ENCODE measurements at places on chromosomes 13 and 19. TPM values are rescaled to one million over a fixed set of nuclear protein-coding genes. Genes with fewer than 3 reads are reported as not detected.

Gene ZNF442
- total RNA-seq: 3.8 TPM

Gene LTBP4
- 157 TPM for total RNA-seq

Gene TUBB4A
- total RNA-seq: 4.7 TPM

Gene KIR3DL2
- not detected for total RNA-seq

- H3K27me3 ChIP-seq: no peaks in the 10 kb centered on the region
- no peak overlapping the region for H3K27ac ChIP-seq
- H3K4me3 ChIP-seq: no peak overlapping the region
- H3K36me3 ChIP-seq: no peaks in the 10 kb centered on the region
- H3K4me1 ChIP-seq: no peaks in the 10 kb centered on the region
These were observed 139.1 kb downstream of the ZNF675 start for GRCh38 chr19:23547816-23548430.

DNA sequence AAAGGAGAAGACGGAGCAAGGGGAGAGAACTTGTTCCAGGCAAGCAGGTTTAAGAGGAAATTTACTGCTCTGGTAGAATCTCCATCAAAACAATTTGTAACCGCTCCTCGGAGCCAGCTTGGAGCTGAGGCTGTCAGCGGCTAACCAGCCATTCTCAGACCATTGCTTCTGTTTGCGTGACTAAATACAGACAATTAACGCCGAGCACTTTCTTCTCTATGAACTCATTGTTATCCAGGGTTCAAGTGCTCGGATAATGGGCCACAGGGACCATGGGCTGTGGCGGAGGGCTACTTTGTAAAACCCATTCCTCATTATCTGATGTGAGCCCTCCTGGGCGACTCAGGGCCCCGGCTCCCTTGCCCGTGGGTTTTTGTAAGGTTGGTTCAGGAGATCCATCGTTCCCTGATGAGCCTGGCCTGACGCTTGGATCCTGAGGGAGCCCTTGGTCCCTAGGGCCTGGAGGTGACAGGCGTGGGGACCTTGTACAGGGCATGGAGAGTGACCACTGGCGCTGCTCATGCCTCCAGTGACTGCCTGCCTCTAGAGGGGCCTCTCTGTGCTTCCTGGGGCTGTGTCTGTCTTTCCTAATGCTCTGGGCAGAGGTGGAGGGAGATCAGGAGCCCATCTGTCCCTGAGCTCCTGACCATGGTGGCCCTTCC is 61.5 kb upstream of the ZNF536 start:
- DNase-seq: no peak
- H3K36me3 ChIP-seq: no peaks in the 10 kb centered on the region
- H3K27ac ChIP-seq: no peak overlapping the region

DNA sequence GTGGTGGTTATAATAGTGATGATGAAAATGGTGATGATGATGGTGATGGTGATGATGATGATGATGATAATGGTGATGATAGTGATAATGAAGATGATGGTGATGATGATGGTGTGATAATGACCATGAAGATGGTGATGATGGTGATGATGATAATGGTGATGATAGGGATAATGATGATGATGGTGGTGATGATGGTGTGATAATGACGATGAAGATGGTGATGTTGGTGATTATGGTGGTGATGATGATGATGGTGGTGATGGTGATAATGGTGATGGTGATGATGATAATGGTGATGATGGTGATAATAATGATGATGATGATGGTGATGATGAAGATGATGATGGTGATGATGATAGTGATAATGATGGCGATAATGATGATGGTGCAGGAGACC is 1.6 kb downstream of the ADGRE1 start:
- no peak for DNase-seq
- no peaks in the 10 kb centered on the region for H3K36me3 ChIP-seq
- peaks cover 69% of the 10 kb centered on the region for H3K4me1 ChIP-seq
- no peak overlapping the region for H3K27ac ChIP-seq
- no peak overlapping the region for H3K4me3 ChIP-seq

DNA sequence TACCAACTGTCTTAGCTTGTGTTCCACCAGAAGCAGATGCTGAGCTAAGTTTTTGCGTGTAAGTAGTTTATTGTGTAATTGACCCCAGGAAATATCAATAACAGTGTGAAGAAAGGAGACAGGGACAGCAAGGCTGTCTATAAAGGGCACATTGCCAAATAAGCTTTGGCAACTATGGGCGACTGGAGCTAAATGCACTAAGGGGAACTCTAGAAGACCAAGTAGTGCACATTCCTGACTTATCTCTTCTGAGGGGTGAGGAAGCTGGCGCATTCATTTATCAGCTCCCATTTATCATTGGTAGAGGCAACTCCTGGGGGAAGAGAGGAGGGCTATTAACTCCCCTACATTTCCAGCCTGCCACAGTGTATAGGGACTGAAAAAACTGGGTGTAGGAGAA is 135.0 kb downstream of the DLEU7 start:
- H3K36me3 ChIP-seq: no peaks in the 10 kb centered on the region
- DNase-seq: no peak
- no peak overlapping the region for H3K27ac ChIP-seq
- peaks cover 6% of the 10 kb centered on the region for H3K4me1 ChIP-seq
- no peaks in the 10 kb centered on the region for H3K27me3 ChIP-seq
- H3K4me3 ChIP-seq: no peak overlapping the region

- DNase-seq: no peak
- no peak overlapping the region for H3K27ac ChIP-seq
- H3K4me3 ChIP-seq: no peak overlapping the region
- peaks cover 34% of the 10 kb centered on the region for H3K36me3 ChIP-seq
These were observed 4.3 kb upstream of the ADM5 start for GRCh38 chr19:49684983-49685553.

GRCh38 chr13:101218484-101218883 is 197.8 kb downstream of the NALCN start:
- H3K4me1 ChIP-seq: no peaks in the 10 kb centered on the region
- no peaks in the 10 kb centered on the region for H3K27me3 ChIP-seq
- H3K27ac ChIP-seq: no peak overlapping the region
- no peak overlapping the region for H3K4me3 ChIP-seq

DNA sequence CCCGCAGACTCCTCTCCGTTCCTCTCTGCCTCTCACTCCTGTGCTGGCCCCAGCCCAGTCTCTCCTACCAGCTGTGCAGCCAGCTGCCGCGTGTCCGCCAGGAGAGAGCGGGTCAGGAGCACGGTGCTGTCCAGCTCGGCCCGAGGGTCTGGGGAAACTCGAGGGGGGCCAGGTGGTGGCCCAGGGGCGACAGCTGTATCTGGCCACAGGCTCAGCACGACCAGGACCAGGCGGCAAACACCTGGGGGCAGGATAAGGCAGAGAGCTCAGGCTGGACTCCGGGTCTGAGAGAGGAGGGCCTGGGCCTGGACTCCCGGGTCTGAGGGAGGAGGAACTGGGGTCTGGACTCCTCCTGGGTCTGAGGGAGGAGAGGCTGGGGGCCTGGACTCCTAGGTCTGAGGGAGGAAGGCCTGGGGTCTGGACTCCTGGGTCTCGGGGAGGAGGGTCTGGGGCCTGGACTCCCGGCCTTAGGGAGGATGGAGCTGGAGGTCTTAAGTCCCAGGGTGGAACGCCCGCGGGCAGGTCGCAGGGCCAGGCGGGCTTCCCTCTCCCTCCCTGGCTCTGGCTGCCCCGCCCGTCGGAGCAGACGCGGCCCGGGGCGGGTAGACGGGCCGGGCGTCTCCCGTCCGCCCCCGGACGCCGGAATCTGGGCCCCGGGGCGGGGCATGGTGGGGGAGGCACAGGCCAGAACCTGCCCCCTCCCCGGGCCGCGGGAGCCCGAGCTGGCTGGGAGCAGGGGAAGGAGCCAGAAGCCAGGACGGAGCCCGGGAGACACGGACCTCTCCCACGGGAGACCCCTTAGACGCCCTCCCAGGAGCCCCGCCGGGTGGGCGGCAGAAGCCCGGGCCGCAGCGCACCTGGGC is 1.3 kb downstream of the IL11 start:
- peaks cover 7% of the 10 kb centered on the region for H3K4me1 ChIP-seq
- no peak overlapping the region for H3K27ac ChIP-seq
- no peak for DNase-seq
- H3K36me3 ChIP-seq: no peaks in the 10 kb centered on the region

DNA sequence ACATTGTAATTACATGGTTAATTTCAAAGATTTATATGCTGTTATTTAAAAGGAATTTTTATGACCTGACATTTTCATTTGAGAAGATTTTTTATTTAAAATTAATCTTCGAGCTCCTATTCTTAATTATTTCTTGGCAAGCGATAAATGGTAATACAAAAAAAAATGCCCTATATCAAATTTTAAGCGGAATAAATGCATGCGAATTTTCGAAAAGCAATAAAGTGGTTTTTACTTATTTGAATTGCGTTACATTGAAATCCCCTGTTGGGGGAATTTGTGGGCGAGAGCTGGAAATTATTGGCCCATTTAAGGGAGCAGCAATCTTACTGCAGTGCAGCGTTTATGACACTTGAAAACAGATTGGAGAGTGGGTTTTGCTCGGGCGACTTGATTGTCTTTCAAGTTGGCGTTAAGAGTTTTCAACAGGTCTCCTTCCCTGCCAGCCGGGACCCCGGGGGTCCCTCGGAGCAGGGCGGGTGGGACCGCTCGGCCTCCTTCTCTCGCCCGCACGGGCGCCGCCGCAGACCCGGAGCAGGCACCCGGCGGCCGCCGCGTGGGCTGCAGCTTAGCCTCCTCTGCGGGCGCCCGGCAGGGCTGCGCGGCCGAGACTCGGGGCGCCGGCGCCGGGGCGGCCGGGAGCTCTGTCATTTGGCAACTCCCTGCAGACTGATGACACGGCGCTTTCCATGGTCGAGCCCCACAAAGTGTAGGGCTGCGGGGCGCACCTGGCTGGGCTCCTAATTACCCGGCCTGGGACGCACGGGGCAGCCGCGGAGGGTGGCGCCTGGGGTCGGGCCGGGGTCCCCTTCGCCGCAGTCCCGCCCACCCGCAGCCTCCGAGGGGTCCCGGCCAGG is 255.1 kb upstream of the SOX21 start:
- peaks cover 22% of the 10 kb centered on the region for H3K27me3 ChIP-seq
- DNase-seq: no peak
- no peak overlapping the region for H3K4me3 ChIP-seq
- no peaks in the 10 kb centered on the region for H3K4me1 ChIP-seq
- no peaks in the 10 kb centered on the region for H3K36me3 ChIP-seq

DNA sequence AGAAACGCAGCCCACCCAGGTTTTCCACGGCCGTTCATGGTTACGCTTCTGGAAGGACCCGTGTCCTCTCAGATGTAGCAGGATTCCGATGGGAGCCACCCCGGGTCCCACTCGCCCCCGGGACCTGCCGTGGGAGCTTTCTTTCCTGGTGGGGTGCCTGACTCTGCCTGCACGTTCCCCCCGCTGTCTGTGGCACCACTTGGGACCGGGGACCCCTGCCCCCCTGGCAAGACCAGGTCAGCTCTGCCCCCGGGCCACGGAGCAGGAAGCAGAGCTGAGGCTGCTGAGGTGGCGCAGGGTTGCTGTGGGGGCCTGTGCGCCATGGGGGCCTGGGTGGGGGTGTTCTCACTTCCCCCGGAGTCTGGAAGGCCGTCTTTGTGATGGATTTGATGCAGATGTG is 12.1 kb downstream of the CSNK1G2 start:
- H3K4me1 ChIP-seq: peaks cover 10% of the 10 kb centered on the region
- no peak for DNase-seq
- no peak overlapping the region for H3K27ac ChIP-seq
- H3K36me3 ChIP-seq: peaks cover 14% of the 10 kb centered on the region
- H3K4me3 ChIP-seq: no peak overlapping the region

- no peaks in the 10 kb centered on the region for H3K36me3 ChIP-seq
- no peaks in the 10 kb centered on the region for H3K4me1 ChIP-seq
- no peak for DNase-seq
These were observed 22.1 kb upstream of the F7 start for GRCh38 chr13:113083402-113084061.

- DNase-seq: no peak
- no peak overlapping the region for H3K27ac ChIP-seq
- peaks cover 25% of the 10 kb centered on the region for H3K4me1 ChIP-seq
- no peaks in the 10 kb centered on the region for H3K36me3 ChIP-seq
- no peaks in the 10 kb centered on the region for H3K27me3 ChIP-seq
- H3K4me3 ChIP-seq: no peak overlapping the region
These were observed 2.2 kb downstream of the ZSCAN22 start for GRCh38 chr19:58328999-58329398.

GRCh38 chr13:110418944-110419343 is 111.9 kb downstream of the COL4A2 start:
- H3K27me3 ChIP-seq: peaks cover 20% of the 10 kb centered on the region
- no peaks in the 10 kb centered on the region for H3K36me3 ChIP-seq
- DNase-seq: no peak
- H3K27ac ChIP-seq: no peak overlapping the region

DNA sequence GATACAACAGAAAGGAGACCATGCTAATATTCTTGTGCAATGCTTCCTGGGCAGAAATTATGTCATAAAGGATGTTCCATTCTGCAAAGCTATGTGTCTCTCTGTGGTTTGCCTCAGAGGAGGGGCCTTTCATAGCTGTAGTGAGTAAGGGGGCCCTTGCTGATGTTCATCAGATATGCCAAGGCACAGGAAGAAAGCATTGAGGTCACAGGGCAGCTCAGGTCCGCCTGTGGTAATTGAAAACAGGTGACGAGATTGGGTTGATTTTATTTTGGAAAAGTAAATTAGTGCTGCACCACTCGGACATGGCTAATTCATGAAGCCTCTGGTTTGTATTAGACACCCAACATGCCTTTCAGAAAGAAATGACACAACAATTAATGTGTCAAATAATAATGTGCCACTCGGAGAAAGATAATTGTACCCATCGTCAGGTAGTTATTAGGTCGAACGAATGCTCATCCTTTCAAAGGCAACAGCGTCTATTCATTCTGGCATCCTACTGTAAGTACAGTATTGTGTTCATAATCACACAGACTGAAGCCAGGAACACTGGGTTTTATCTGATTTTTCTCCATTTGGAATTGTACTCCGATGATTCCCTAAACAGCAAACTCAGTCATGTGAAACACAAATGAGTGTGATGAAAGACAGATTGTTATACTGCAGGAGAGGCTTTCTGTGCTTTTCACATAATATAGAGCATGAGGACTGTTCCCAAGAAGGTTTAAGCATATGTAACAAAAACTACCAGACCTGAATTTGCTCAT is 421.6 kb upstream of the KLF12 start:
- H3K36me3 ChIP-seq: no peaks in the 10 kb centered on the region
- H3K4me1 ChIP-seq: no peaks in the 10 kb centered on the region
- no peak overlapping the region for H3K4me3 ChIP-seq
- DNase-seq: no peak

DNA sequence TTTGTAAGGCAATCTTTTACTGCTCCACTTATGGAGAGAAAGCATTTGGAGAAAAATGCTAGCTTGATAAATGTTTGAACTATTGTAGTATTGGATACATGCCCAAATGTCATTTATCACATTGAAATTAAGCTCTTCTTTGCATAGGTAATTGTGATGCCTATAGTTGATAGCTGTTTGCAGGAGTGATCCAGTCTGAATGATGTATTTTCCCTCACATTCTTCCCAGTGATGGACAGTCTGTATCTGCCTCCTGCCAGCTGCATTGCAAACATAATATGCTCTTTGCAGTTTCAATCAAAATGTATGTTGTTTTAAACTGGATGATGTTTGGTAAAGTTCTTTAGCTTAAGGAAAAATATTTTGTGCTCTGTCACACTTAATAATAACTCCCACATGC is 89.8 kb downstream of the EDNRB start:
- H3K36me3 ChIP-seq: no peaks in the 10 kb centered on the region
- no peak overlapping the region for H3K4me3 ChIP-seq
- no peaks in the 10 kb centered on the region for H3K4me1 ChIP-seq
- no peak overlapping the region for H3K27ac ChIP-seq
- DNase-seq: no peak
- H3K27me3 ChIP-seq: no peaks in the 10 kb centered on the region

GRCh38 chr19:23436944-23437343 is 41.7 kb upstream of the ZNF91 start:
- H3K36me3 ChIP-seq: no peaks in the 10 kb centered on the region
- no peaks in the 10 kb centered on the region for H3K27me3 ChIP-seq
- no peaks in the 10 kb centered on the region for H3K4me1 ChIP-seq

All from CD4-positive, alpha-beta memory T cell (primary cell).